Head of caudate nucleus (tissue), 42 donors: ENCODE measurements at places on chromosomes 4 and X.

DNA sequence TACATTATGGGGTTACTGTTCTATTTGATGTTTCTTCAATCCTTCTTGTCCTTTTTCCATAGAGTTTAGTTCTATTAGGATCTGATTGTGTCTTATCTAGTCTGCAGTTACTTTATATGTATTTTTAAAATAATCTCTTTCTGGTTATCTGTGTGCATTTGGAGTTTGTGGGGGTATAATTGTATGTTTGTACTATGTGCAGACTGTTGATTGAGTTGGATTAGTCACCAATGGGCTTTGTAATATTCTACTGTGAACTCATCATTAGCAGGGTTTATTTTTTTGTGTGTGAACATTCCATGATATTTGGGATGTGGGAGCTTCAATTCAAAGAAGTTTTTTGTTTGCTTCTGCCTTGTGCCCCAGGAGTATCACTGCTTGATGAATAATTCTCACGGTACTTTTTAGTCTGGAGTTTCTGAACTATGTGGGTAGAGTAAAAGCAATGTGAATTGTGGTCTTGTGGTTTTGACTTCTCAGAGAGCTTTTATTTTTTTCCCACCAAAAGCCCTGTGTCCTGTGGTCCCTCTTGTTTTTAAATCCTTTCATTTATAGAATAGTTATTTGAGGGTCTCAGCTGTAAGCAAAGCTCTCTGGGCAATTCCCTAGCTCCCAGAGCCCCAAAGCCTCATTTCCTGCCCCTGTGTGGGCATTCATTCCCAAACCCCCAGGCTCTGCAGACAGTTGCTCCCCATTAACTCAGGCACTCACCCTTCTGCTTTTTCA, 127.8 kb downstream of the PHKA2 start:
- DNase-seq = no peak

GRCh38 chr4:29405116-29405515, 1315.1 kb upstream of the PCDH7 start:
- DNase-seq = no peak

- no peak for DNase-seq
These were observed 14.4 kb upstream of the CENPU start for GRCh38 chr4:184748251-184748652.

DNA sequence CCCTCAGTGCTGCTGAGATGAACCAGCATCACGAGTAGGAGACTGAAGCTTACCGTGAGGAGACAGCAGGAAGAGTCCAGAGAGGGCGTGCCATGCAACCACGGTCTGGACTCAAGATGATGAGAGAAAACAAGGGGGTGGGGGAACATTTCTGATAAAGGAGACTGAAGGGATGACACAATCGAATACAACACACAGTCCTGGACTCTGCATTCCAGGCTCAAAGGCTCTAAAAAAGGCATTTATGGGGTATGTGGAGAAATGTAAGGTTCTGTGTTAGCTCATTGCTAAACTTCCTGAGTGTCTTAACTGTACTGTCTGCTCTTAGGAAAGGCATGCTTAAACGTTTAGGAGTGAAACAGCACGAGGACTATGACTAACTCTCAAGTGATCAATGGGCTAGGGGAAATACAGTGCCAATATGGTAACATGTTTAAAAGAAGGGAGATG, 20.6 kb upstream of the IRAK1 start:
- DNase-seq = no peak

GRCh38 chrX:6384371-6384770, 150.5 kb downstream of the VCX3A start:
- peak; percentile 42 for DNase-seq

- DNase-seq = no peak
These were observed 14.1 kb upstream of the CA5B start for GRCh38 chrX:15723887-15724517.

DNA sequence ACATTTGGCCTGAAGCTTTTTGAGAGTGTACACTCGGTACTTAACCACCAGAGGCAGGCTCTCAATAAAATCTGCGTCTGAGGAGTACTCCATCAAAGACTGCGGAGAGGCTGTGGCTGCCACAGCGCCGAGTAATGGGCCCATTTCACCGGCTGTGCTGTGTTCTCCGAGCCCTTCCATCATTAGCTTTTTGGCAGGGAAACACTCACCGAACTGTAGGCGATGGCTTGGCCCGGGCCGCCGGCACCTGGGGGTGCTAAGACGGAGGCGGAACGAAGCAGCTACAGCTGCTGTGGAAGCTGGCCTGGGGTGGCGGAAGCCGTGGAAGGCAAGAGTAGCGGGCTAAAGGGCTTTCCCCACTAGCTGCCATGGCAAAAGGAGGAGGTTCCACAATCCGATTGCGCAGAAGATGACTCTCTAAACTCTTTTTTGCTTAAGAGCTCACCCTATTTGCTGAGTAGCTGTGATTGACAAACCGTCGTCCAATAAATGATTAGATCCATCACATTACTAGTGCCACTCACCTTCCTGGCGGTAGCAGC, 48.5 kb upstream of the PABPC1L2A start:
- peak; percentile 26 for DNase-seq
